ENCODE measurements at places on chromosomes 11 and 22. TPM values are rescaled to one million over a fixed set of nuclear protein-coding genes. Genes with fewer than 3 reads are reported as not detected.

DNA sequence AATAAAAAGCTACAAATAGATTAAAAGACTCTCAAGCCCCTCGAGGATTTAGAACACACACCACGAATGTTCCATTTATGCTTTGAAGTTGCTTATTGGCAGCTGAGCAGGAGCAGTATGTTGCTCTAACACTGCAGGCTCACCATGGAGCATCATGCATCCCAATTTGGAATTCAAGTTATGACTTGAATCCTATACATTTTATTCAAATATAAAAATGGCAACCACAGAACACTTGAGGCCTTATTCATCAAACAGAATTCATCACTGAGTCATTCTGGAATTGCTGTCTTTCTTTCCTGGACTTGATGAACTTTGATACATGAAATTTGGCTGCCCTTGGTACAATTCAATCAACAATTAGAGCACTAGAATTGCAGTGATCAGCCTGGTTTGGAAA, 24.5 kb upstream of the BLID start:
- peak; percentile 47 for DNase-seq

DNA sequence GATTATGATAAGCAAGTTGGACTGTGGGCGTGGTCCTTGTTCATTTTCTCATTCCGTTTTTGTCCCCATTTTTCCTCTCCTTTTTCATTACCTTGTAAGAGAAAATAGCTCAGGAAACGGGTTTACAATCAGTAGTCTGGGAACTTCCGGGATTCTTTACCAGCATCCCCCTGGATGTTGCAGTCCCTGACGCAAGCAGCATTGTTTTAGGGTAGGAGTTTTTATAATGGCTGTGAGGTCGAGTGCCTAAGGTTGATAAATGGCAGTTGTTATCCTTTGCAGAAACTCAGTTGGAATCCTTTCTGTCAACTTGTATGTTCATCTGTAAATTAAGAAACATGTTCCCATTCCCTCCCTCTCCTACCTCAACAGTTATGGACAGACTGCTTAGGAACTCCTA, 68.3 kb downstream of the ARHGEF12 start:
- DNase-seq, result peak; percentile 71

GRCh38 chr11:8339592-8340022, 75.9 kb upstream of the LMO1 start:
- no peak for DNase-seq

GRCh38 chr11:45844822-45845578, 2.3 kb upstream of the CRY2 start:
- no peak for DNase-seq

GRCh38 chr11:22599458-22599857, 26.2 kb downstream of the FANCF start:
- no peak for DNase-seq

DNA sequence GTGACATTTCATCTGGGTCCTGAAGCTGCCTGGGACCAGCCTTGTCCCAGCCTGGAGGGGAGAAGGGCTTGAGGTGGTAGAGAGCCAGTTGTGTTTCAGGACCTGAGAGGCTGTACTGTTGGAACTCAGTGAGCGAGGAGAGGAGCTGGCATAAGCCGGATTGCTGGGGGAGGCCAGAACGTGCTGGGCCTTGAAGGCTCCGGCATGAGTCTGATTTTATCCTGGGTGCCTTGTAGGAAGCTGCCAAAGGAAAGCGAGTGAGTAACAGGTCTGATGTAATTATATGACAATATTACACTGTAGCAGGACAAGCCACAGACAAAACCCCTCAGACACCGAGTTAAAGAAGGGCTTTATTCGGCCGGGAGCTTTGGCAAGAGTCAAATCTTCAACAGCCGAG, 17.2 kb downstream of the AP2A2 start:
- no peak for DNase-seq

DNA sequence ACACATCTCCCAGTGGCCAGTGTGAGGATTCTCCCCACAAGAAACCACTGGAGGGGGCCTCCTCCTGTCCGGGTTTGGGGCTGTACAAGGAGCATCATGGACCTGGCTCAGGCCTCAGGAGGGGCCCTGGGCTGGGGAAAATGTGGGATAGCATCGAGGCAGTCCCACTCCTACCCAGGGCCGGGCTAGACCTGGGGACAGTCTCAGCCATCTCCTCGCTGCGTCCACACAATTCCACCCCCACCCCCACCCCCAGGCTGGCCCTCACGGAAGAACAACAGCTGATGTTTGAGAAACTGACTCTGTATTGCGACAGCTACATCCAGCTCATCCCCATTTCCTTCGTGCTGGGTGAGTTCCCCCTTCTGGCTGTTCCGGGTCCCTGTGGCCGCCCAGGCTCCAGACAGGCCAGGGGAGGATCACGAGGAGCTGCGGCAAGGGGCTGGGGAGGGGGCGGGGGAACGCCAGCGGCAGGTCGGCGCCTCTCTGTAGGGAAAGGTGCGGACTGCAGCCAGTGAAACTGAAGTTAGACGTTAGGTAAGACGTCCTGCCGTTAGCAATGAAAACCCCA, 4.8 kb downstream of the BEST1 start:
- no peak for DNase-seq

GRCh38 chr11:95170294-95170693, 60.7 kb downstream of the SESN3 start:
- no peak for DNase-seq

DNA sequence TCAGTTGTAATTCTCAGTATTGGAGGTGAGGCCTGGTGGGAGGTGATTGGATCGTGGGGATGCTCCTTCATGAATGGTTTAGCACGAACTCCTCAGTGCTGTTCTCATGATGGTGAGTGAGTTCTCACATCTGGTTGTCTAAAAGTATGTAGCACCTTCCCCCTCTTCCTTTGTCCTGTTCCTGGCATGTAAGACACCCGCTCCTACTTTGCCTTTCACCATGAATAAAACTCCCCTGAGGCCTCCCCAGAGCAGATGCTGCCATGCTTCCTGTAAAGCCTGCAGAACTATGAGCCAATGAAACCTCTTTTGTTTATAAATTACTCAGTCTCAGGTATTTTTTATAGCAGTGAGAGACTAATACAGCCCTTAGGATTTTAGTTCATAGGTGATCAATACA, 191.5 kb downstream of the MAML2 start:
- DNase-seq, result no peak

- DNase-seq, result no peak
Observed at GRCh38 chr22:27799015-27799826, 2.3 kb downstream of the MN1 start.

DNA sequence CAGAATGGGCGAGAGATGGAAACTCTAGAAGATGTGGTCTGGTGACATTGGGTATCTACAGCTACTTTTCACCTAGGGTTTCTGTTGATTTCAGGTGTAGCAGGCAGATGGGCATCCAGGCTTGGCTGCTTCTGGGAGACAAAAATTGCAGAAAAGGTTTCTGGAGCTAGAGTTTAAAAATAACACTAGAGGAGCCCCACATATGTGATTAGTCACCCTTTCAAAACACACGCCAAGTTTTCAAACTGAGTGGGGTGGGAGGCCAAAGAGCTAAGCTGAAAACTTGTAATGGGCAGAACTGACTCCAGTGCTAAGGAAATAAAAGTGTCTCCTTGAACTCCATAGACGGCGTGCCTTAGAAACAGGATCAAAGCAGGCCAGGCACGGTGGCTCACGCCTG, 80.8 kb downstream of the GRK3 start:
- no peak for DNase-seq

GRCh38 chr11:45089251-45089650, 57.2 kb upstream of the PRDM11 start:
- DNase-seq, result peak; percentile 14

DNA sequence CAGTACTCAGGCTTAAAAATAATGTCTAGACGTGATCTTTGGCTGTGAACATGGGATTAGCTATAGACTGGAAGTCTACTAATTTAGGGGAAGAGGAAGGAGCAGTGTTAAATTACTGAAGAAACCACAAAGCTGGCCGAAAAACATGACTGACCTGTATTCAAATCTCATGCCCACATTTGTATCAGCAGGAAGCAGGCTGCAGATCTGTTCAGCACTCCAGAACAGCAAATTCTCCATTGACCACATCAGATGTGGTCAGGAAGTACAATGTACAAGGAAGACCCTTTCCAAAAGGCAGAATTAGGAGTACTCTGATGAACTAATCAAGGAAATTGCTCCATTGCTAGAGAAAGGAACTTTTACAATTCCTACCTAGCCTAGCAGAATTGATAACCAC, 31.7 kb downstream of the DCDC1 start:
- DNase-seq, result no peak

Gene SLC22A12
- total RNA-seq, result not detected

Gene OR56A1
- not detected for total RNA-seq

Gene HTR3A
- not detected for total RNA-seq

Gene RASGRP2
- 2.3 TPM for total RNA-seq

Gene NRIP3
- 9.9 TPM for total RNA-seq

Gene DTX4
- 0.51 TPM for total RNA-seq

Gene OR8A1
- not detected for total RNA-seq

Gene TNNT3
- not detected for total RNA-seq

Gene CLNS1A
- total RNA-seq, result 89.9 TPM

Gene GPR83
- total RNA-seq, result not detected

Gene APOA5
- total RNA-seq, result not detected

Gene OR8D4
- not detected for total RNA-seq

Gene SULT4A1
- not detected for total RNA-seq

Gene SLC15A3
- 4.4 TPM for total RNA-seq

Data from endothelial cell of umbilical vein (primary cell).